ENCODE measurements at places on chromosomes 3 and 15.

GRCh38 chr3:177523067-177523675 is 325.9 kb upstream of the TBL1XR1 start:
- no peak for DNase-seq

GRCh38 chr3:49469037-49469935 is 781 bp upstream of the DAG1 start:
- no peak for DNase-seq

- DNase-seq, result no peak
Observed at GRCh38 chr3:174548841-174549623, 310.1 kb upstream of the NAALADL2 start.

GRCh38 chr15:38512901-38513300 is 51.7 kb downstream of the RASGRP1 start:
- no peak for DNase-seq

GRCh38 chr3:180626844-180627243 is 24.9 kb downstream of the TTC14 start:
- no peak for DNase-seq

- no peak for DNase-seq
Observed at GRCh38 chr3:146156666-146157314, 4.2 kb downstream of the PLOD2 start.

GRCh38 chr3:14767245-14768051 is 51.3 kb upstream of the FGD5 start:
- no peak for DNase-seq

DNA sequence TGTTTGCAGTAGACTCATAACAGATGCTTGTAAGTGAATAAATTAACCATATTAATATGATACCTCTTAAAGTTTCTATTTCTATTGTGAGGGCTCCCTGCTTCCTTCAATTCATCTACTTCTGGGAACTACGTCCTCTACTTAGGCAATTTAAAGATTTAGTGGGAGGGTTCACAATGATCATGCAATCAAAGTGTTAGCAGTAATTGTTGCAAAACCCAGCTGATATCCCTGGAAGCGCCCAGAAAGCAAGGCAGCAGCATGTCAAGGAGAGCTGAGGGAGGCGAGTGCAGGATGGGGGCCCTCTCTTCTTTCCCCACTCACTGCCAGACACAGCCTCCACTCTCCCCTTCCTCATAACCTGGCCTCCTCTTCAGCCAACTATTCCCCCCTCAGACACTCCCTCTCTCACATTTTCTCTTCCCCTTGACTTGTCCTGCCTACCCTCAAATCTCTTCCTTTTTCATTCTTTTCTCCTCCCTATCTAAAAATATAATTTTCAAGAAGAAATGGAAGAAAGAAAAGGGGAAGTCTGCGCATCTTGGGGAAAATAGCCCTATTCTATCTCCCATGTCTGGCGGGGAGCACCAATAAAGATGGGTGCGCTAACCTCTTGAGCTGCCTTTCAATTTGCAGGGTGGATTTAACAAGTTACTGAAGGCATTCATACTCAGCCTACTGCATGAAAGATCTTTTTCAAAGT is 6.6 kb downstream of the TMEM212 start:
- no peak for DNase-seq

- no peak for DNase-seq
Observed at GRCh38 chr15:39936681-39937080, 2.8 kb downstream of the EIF2AK4 start.

- no peak for DNase-seq
Observed at GRCh38 chr3:37491776-37492175, 317.4 kb upstream of the LRRFIP2 start.

- no peak for DNase-seq
Observed at GRCh38 chr3:23244324-23245041, 41.4 kb downstream of the UBE2E2 start.

DNA sequence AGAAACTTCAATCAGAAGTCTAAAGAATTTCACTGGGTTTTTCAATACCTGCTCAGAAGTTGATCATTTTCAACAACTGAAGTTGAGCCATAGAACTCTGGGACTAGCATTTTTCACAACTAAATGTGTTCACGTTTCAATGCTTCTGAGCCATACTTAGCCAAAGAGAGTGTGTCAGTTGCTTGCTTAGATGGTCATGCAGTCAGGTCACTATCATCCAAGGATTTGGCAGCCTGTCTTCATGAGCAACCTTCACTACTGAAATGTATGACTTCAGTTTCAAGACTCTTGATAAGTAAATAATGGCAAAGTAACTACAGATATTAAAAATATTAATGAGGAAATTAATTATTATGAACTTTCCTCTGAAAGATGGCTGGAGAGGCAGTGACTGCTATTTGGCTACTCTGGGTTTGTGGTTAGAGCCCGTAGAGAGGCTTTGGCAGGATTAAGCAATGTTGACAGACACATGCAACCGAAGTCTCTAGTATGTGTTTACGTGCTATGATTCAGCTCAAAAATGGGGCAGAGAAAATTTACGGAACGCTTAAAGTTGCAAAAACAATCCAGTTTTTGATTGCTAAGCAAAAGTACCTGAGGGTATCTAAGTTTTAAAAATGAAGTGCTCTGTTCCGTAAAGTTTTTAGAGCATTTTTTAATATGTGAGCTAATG is 133.8 kb downstream of the GMNC start:
- DNase-seq, result no peak

DNA sequence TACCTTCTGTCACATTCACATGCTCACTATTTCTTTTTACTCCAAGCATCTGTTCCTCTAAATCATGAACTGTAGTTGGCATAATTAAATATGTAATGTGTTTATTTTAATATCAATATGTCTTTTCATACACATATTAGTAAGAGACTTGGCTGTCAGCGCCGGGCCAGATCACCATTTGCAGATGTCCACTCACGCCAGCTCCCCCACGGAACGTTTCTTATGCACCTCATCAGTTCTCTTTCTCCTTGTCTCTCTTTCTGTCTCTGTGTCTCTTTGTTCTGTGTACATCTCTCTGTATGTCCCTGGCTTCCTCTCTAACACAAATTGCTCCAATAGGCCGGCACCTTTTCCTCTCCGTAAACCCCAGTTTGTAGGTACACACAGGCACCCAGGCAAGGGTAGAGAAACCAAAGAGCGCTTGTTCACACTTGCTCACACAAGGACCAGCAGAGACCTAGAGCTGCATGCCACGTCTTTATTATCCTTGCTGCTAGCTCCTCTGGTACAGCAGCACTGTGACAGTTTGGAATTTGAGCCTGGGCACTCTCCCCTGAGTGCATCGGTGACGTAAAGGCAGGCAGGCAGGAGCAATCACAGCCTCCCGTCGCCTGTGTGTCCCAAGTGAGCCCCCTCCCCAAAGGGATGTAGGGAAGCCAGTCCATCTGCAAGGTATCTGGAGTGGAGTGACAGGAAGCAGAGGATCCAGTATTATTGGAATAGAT is 40.4 kb downstream of the CACNA1D start:
- no peak for DNase-seq

GRCh38 chr3:13883681-13884080 is 3.8 kb upstream of the WNT7A start:
- no peak for DNase-seq

DNA sequence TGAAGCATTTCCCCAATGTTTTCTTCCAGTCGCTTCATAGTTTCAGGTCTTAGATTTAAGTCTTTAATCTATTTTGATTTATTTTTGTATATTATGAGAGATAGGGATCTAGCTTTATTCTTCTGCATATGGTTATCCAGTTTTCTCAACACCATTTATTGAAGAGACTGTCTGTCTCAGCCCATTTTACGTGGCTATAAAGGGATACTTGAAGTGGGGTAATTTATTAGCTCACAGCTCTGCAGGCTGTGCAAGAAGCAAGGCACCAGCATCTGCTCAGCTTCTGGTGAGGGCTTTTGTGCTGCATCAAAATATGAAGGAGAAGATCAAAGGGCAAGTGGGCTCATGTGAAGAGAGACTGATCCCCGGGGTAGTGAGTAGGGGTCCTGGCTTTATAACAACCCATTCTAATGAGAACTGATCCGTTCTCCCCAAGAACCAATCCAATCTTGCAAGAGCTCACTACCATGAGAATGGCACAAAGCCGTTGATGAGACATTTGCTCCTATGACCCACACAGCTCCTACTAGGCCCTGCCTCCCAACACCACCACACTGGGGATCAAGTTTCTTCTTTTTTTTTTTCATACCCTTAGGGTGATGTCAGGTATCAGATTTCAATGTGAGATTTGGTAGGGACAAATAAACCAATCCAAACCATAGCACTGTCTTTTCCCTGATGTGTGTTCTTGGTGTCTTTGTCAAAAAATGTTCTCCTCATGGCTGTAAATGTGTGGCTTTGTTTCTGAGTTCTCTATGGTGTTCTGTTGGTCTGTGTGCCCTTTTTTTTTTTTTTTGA is 63.2 kb downstream of the IQGAP1 start:
- no peak for DNase-seq

DNA sequence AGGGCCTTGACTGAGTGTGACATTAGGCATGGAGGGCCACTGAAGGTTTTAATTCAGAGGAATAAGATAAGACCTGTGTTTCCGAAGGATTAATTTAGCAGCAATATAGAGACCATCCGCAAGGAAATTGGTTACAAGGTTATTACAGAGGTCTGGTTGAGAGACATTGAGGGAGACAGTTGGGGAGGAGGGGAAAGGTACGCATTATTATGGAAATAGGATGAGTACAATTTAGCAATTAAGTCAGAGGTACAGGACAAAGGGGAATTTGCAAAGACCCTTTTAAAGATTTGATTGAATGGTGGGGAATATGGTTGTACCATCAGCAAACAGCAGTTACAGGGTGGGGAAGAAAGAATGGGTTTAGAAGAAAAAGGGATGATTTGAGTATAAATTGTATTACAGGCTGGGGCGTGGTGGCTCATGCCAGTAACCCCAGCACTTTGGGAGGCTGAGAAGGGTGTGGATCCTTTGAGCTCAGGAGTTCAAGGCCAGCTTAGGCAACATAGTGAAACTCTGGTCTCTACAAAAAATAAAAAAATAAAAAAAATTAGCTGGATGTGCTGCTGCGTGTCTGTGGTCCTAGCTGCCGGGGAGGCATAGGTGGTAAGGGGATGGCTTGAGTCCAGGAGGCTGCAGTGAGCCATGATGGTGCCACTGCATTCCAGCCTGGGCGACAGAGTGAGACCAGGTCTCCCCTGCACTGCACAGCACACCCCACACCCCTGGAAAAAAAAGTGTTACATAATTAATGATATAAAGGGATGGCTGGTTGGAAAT is 11.3 kb downstream of the ARL8B start:
- no peak for DNase-seq

DNA sequence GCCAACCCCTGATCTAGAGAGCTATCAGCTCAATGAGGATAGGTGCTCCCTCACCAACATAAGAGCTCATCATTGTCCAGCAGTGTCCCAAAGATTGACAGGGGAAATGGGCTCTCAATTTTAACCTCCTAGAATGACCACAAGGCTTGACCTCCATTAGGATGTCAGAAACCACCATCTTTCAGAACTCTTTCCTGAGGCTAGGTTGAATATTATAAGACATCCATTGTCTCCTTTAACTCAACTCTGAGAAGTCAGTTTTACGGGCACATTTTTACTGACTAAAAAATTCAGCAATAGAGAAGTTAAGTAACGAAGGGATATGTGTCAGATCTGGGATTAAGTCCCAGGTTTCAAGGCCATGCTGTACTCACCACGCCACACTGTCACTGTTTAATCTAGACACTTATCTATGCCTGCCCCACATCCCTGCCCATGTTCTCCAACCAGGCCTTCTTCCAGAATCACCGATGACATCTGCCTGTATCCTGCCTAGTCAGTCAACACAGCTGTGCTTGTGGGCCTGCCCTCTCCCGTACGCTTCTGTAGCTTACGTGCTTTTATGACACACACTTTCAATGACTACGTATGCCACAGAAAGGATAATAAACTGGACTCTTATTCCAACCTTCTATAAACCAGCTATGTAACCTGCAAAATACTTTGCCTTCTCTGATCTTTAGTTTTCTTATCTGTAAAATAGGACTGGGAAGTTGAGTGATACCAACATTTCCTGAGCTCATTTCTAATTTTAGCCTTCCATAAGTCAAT is 17.1 kb upstream of the MUC13 start:
- DNase-seq, result no peak

GRCh38 chr15:70036585-70037291 is 61.0 kb downstream of the TLE3 start:
- no peak for DNase-seq

DNA sequence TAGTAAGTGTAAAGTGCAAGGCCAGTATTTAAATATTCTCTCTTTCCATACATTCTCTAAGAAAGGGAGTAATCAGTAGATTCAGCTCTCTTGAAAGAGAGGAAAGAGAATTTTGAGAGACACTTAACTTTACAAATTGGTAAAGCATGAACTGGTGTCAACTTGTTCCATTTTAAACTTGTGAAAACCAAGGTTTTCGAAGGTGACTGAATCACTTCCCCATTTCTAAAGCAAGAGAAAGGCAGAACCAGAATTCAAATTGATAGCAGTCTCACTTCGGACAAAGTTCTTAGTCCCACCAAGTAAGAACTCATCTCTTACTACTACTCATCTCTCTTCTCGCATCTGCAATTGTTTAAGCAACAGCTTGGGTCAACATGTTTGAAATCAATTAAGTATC is 22.4 kb downstream of the TJP1 start:
- DNase-seq, result no peak

DNA sequence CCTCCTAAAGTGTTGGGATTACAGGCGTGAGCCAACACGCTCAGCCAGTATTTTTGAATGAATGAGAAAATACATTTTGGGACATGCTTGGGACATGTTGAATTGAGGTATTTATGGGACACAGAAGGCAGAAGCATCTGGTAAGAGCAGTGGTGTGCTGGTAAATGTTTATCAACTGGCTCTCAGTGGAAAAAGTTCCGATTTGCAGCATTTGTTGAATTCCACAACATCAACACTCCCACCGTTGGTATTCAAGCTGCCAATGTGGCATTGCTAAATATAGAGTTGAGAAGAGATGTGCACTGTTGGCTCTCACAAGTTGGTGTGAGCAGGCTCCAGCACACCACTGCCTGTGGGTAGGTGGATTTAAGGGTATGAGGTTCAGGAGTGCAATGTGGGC is 35.8 kb upstream of the LRRFIP2 start:
- DNase-seq, result no peak

- DNase-seq, result no peak
Observed at GRCh38 chr15:78571382-78571781, 6.1 kb downstream of the CHRNA5 start.

- no peak for DNase-seq
Observed at GRCh38 chr3:114394551-114394950, 100.7 kb downstream of the TIGIT start.

GRCh38 chr3:20563985-20564384 is 378.0 kb upstream of the SGO1 start:
- no peak for DNase-seq

DNA sequence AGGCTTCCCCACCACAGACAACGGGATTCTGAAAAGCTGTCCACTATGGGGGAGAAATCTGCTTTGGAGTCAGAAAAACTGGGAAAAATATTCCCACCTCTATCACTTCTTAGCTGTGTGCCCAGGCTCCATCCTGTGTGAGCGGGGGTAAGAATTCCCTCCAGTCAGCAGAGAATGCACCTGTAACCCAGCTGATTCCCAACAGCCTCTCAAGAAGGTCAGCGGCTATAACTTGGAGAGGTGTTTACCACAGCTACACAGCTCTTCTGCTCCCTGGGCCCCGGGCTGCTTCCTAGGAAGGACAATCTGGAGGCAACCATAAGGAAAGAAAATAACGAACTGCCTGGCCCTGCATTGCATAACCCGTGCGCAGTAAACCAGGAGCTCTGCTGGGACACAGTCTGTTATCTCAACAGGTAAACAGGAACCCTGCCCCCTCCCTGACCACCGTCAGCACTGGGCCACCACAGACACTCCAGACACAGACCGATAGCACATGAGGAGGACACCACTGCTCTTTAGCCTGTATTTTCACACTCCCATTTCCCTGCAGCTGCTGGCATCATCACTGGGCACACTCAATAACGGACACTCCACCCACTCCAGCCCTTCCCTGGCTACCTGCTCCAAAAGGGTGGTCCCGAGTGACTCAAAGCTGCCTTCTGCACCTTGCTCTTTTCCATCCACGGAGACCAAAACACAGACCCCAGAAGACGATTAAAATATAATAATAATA is 2.1 kb downstream of the RAB43 start:
- no peak for DNase-seq
